Right lobe of liver (tissue), 6 donors: ENCODE measurements at places on chromosomes 3 and 15. TPM values are rescaled to one million over a fixed set of nuclear protein-coding genes. Genes with fewer than 3 reads are reported as not detected.

Gene CFAP91
- total RNA-seq = 1.7 TPM

Gene SAMD7
- total RNA-seq = not detected

Gene CCR3
- not detected for total RNA-seq

Gene STRA6
- not detected for total RNA-seq

Gene NBEAL2
- 10.5 TPM for total RNA-seq

Gene NOX5
- total RNA-seq = 0.06 TPM

Gene SLC12A1
- 1.2 TPM for total RNA-seq

Gene SNTN
- not detected for total RNA-seq

Gene FOXB1
- total RNA-seq = not detected

Gene DNAH1
- 9.3 TPM for total RNA-seq

Gene RLBP1
- not detected for total RNA-seq

Gene MOBP
- total RNA-seq = not detected

GRCh38 chr15:91132079-91132478 lies 32.0 kb downstream of the SV2B start:
- H3K27me3 ChIP-seq = no peaks in the 10 kb centered on the region
- H3K4me1 ChIP-seq = no peaks in the 10 kb centered on the region
- H3K4me3 ChIP-seq = no peak overlapping the region
- no peak for DNase-seq
- H3K27ac ChIP-seq = no peak overlapping the region
- no peaks in the 10 kb centered on the region for H3K36me3 ChIP-seq

DNA sequence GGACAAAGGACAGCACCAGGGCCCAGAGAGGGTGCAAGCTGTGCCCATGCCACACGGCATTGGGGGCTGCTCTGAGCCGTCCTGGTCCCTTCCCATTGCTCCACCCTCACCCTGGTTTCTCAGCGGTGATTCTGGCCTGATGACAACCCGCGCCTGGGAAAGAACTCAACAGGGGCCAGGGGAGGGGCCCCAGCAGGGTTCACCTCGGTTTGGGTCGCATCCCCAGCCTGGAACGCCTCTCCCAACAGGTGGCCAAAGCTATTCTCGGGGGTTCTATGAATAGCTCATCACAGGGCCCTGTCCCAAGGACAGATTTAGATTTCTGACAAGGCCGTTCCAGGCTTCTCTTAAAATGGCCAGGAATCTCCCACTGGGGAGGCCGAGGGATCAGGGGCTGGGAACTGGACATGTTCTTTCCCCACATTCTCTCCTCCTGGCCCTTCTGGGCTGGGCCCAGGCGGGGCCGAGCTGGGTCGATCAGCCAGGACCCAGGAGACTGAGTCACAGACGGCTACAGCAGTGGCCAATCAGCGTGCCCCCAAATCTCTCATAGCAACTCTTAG lies 17.9 kb downstream of the GRIP2 start:
- H3K27me3 ChIP-seq = no peaks in the 10 kb centered on the region
- DNase-seq = peak; percentile 29
- no peaks in the 10 kb centered on the region for H3K36me3 ChIP-seq
- no peak overlapping the region for H3K4me3 ChIP-seq

GRCh38 chr3:146386936-146387335 lies 82.4 kb downstream of the PLSCR2 start:
- no peak for DNase-seq
- H3K4me3 ChIP-seq = no peak overlapping the region
- H3K27ac ChIP-seq = no peak overlapping the region

GRCh38 chr3:23442598-23443383 lies 239.7 kb downstream of the UBE2E2 start:
- H3K4me1 ChIP-seq = no peaks in the 10 kb centered on the region
- H3K27ac ChIP-seq = no peak overlapping the region
- no peak overlapping the region for H3K4me3 ChIP-seq
- DNase-seq = no peak

GRCh38 chr3:94301366-94301765 lies 238.5 kb downstream of the NSUN3 start:
- no peaks in the 10 kb centered on the region for H3K27me3 ChIP-seq
- H3K4me1 ChIP-seq = no peaks in the 10 kb centered on the region
- DNase-seq = no peak
- H3K27ac ChIP-seq = no peak overlapping the region

DNA sequence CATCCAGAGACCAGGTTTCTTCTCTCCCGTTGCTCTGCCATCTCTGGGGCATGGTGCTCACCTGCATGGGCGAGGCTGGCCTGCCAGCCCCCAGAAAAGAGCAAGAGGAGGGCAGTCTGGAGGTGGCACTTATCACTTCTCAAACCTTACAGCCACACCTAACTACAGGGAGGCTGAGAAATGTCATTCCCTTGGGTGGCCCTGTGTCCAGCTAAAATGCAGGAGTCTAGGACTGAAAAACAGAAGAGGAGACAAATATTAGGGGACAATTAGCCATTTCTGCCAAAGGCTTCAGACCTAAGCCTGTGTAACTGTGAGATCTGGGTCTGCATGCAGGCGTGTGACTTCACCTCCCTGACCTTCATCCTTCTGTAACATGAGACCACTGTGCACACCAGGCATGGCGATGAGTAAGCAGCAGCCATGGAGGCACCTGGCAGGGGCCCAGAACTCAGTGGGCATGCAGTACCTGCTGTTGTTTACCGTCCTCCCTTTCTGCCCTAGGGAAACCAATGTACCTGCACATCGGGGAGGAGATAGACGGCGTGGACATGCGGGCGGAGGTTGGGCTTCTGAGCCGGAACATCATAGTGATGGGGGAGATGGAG lies 83.4 kb downstream of the MESD start:
- DNase-seq = no peak
- H3K36me3 ChIP-seq = no peaks in the 10 kb centered on the region
- H3K27me3 ChIP-seq = no peaks in the 10 kb centered on the region

DNA sequence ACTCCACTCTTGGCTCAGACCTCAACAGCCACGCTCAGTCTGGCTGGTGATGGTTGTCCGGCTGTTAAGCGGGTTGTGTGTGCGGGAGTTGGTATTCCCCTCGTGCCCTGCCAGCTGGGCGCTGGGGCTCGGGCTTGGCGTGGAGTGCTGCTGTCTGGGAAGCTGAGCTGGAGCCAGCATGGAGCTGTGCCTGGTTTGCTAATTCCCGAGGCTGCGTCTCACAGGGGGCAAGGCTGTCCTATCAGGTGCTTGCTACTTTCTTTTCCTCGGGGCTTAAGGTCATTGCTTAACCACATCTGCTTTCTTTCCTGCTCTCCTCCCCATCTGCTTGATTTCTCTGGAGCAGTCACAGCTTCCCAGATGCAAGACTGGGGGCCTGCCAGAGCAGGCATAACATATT lies 29.9 kb downstream of the PDIA5 start:
- peaks cover 50% of the 10 kb centered on the region for H3K4me1 ChIP-seq
- peak; percentile 83 for DNase-seq
- H3K27me3 ChIP-seq = no peaks in the 10 kb centered on the region

GRCh38 chr15:74530771-74531143 lies 10.3 kb upstream of the ARID3B start:
- no peak overlapping the region for H3K4me3 ChIP-seq
- H3K4me1 ChIP-seq = no peaks in the 10 kb centered on the region
- no peak overlapping the region for H3K27ac ChIP-seq
- no peaks in the 10 kb centered on the region for H3K27me3 ChIP-seq
- DNase-seq = no peak
- H3K36me3 ChIP-seq = no peaks in the 10 kb centered on the region

DNA sequence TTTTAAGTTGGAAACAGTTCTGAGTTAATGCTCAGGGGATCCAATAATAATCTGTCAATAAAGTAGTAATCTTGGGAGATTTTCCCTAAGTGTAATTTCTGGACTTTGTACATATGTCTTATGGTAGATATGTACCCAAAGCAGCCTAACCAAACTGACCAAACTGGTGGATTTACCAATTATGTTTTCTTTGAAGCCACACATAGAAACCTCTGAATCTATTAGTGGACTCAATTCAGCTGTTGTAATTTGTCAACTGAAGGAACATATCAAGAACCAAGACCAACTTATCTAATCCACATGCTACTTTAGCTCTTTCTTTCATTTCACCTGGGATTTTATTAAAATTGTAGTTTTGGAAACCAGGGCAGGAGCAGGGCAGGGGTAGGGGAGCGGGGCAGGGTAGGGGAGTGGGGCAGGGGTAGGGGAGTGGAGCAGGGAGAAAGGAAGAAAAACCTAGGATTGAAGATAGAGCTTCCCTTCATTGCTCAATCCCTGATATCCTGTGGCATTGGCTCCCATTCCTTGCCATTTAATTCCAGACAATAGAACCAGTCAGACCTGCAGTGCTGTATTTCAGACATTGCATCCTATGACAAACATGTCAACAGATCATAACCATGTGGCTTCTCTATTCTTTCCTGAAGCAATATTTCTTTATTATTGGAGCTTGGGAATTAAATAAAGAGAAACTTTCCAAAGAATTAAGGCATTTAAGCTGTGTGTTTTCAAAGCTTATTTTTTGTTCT lies 101.8 kb downstream of the NFKBIZ start:
- H3K4me1 ChIP-seq = no peaks in the 10 kb centered on the region
- no peak overlapping the region for H3K27ac ChIP-seq
- no peak overlapping the region for H3K4me3 ChIP-seq
- DNase-seq = no peak
- no peaks in the 10 kb centered on the region for H3K27me3 ChIP-seq

DNA sequence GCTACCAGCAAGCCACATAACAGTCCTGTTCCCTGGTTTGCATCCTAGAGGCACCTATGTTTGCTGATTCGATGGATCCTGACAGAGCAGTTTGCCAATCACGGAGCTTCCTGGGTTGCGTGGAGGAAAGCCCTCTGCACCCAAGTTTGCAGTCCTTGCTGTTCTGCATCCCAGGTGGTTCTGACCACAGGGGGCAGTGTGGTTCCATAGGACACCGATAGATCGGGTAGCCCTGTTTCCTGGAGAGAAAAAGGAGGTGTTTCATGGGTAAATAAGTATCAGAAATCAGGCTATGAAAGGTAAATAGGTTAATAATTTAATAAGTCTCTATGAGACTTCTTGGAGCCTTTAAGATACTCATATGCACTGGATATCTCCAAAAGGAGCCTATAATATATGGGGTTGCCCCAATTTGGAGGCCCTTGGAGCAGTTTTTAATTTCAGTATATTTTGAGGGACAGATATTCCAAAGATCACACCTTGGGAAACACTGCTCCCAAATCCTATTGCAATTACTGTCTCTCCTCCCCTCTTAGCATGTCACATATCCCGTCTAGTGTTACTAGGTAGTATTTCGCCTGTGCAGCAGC lies 194.6 kb upstream of the TPM1 start:
- no peaks in the 10 kb centered on the region for H3K27me3 ChIP-seq
- no peak overlapping the region for H3K27ac ChIP-seq
- H3K36me3 ChIP-seq = no peaks in the 10 kb centered on the region
- H3K4me3 ChIP-seq = no peak overlapping the region

DNA sequence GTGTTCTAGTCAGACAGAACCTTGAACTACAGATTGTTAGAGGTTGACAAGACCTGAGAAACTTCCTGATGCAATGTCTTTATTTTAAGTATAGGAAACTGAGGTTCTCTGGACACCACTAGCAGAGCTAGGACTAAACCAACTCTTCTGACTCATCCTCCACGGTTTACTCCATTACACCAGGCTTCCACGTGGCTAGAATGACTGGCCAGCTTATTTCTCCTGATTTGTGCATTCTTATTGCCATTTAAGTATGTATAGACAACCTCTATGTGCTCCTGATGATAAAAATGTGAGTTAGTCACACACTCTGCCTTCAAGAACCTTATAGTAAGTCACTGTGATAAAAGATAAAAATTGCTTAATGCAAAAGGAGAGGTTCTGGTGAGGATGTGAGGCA lies 182.7 kb downstream of the MEX3B start:
- no peaks in the 10 kb centered on the region for H3K27me3 ChIP-seq
- H3K36me3 ChIP-seq = no peaks in the 10 kb centered on the region
- no peak for DNase-seq

- no peaks in the 10 kb centered on the region for H3K4me1 ChIP-seq
- no peak overlapping the region for H3K27ac ChIP-seq
- no peak for DNase-seq
- H3K27me3 ChIP-seq = no peaks in the 10 kb centered on the region
- H3K36me3 ChIP-seq = no peaks in the 10 kb centered on the region
- no peak overlapping the region for H3K4me3 ChIP-seq
These were observed 12.5 kb downstream of the OXNAD1 start for GRCh38 chr3:16277471-16277870.

DNA sequence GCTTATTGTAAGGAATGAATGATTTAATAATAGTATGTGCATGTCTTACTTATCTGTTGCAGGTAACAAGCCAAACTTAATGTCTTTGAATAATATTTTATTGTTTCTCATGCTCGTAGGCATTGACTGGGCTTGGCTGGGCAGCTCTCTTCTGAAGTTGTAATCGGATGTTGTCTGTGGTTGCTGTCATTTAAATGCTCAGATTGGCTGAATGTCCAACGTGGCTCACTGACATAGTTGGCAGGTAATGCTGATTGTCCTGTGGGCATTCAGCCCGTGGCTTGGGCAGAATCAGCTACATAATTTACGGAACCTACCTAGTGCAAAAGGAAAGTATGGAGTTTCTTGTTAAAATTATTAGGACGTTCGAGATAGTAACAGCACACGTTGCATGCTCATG lies 297.4 kb upstream of the GBE1 start:
- no peaks in the 10 kb centered on the region for H3K36me3 ChIP-seq
- H3K27me3 ChIP-seq = no peaks in the 10 kb centered on the region
- no peak overlapping the region for H3K27ac ChIP-seq
- DNase-seq = no peak

- DNase-seq = no peak
- H3K27ac ChIP-seq = no peak overlapping the region
- H3K4me3 ChIP-seq = no peak overlapping the region
- no peaks in the 10 kb centered on the region for H3K4me1 ChIP-seq
These were observed 275.0 kb upstream of the SLCO3A1 start for GRCh38 chr15:91578511-91578910.

DNA sequence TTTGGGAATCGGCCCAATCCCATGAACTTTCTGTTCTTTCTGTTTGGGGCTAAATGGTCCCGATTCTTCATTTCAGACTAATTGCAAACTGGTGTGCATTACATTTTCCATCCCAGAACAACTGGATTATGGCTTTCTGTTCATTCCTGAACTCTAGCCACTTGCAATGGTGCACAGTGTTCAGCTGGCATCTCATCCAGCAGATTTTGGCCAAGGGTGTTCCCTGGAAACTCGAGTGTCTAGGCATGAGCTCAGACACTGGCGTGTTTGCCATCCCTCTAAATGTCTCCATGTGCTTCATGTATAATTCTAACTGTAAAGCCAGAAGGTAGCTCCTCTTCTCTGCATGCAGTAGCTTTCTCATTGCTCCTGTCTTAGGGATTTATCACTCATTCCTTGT lies 97.1 kb upstream of the MYZAP start:
- no peaks in the 10 kb centered on the region for H3K27me3 ChIP-seq
- peaks cover 10% of the 10 kb centered on the region for H3K4me1 ChIP-seq
- H3K36me3 ChIP-seq = no peaks in the 10 kb centered on the region
- H3K27ac ChIP-seq = no peak overlapping the region
- no peak overlapping the region for H3K4me3 ChIP-seq
- DNase-seq = no peak

GRCh38 chr3:58574106-58574505 lies 3.1 kb downstream of the FAM107A start:
- H3K27ac ChIP-seq = no peak overlapping the region
- no peaks in the 10 kb centered on the region for H3K27me3 ChIP-seq
- no peak overlapping the region for H3K4me3 ChIP-seq
- no peaks in the 10 kb centered on the region for H3K4me1 ChIP-seq
